Activated T-cell treated with anti-CD3 and anti-CD28 coated beads, Interleukin-2, amount 50 U/mL, for 4 hours (primary cell): ENCODE measurements at places on chromosomes 1 and 21.

DNA sequence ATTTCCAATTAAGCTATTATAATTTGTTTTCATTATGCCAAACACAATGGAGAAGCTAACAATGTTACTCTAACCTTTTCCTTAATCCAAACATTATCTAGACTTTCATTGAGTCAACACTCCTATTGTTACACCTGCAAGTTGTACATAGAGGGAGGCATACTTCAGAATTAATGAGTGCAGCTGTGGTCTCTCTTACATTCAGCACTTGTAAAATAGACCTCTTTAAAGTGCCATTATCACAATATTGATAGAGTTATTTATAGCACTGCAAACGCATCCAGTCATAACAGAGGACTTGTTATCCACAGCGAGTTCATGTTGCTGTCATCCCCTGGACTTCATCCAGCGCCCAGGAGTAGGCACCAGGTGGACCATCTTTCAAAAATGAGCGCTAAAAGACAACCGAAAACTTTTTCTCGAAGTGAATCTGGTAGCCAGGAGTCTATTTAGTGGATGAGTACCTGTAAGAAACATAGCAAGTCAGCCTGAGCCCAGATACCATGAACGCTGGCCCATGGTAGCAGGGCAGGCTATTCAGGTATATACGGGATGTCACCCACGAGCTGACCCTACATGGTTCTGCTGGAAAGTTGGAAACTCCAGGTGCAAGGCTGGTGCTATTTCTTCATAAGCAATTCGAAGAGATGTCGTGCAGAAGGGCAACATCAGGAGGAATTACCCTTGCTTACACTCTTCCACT is 70.6 kb upstream of the NFIA start:
- no peak for DNase-seq

- DNase-seq = no peak
Measured at GRCh38 chr1:92903765-92904164, 57.5 kb downstream of the DIPK1A start.

DNA sequence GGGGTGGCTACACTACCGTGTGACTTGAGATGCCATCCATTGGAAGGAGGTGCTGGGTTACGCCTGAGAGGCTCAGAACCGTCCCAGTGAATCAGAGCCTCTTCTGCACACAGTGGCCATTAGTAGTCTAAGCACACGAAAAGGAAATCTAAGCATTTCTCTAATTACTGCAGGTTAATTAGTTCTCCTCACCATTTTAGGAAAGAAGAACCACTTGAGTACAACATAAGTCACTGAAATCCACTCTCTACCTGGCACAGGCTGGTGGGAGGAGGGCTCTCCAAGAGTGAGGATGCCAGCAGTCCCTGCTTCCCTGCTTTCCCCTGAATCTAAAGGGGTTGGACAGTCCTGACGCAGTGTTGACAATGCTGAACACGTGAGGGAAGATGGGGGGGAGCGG is 606.3 kb downstream of the NPHP4 start:
- DNase-seq = no peak

DNA sequence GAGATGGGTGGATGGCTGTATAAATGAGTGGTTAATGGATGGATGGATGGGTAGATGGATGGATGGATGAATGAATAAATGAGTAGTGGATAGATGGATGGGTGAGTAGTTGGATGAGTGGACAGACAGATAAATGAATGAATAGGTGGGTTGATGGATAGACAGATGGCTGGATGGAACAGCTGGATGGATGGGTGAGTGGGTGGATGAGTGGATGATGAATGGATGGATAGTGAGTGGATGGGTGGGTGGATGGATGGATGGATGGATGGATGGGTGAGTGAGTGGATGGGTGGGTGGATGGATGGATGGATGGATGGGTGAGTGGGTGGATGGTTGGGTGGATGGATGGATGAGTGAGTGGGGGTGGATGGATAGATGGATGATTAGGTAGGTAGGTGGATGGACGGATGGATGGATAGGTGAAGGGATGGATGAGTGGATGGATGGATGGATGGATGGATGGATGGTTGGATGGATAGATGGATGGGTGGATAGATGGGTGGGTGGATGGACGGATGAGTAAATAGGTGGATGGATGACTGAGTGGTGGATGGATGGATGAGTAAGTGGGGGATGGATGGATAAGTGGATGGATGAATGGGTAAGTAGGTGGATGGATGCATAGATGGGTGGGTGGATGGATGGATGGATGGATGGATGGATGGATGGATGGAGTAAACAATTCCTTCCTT is 246.6 kb downstream of the KAZN start:
- no peak for DNase-seq

GRCh38 chr1:235023711-235024439 is 104.8 kb downstream of the TOMM20 start:
- DNase-seq = no peak

- DNase-seq = no peak
Measured at GRCh38 chr1:227066999-227067398, 126.9 kb downstream of the COQ8A start.

GRCh38 chr1:20830378-20830777 is 43.3 kb upstream of the HP1BP3 start:
- DNase-seq = no peak

- no peak for DNase-seq
Measured at GRCh38 chr1:43513471-43514173, 17.1 kb upstream of the PTPRF start.

DNA sequence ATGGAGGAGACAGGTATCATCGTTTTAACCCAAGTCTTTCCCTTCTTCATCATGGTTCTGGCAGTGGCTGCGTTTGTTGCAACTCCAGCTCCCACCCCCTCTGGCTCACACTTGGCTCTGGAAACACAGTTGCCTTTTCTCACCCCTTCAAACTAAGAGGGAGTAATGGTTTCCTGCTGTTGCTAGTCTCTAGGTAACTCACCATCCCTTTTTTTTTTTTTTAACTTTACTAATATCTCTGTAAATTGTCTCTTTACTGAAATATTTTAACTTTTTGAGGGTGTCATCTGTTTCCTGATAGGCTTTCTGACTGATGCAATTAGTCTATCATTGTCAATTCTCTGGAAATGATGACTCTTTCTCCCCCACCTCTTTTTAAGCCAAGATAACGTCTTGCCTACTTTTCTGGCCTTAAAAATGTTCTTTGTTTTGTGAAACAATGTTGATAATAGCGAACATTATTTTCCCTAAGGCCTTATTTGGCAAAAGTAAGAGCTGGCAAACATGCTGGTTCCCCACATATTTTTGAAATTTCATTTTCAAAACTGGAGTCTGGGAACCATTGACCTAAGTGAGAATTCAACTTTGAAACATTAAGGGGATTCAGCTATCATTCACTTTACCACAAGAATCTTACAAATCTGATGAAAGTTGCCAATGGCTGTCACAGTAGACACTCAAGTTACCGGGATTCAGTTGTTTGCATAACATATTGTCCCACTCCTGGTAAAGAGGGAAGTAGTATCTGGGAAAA is 85.3 kb downstream of the LEPR start:
- no peak for DNase-seq

GRCh38 chr1:181318022-181318857 is 165.1 kb upstream of the CACNA1E start:
- DNase-seq = no peak

GRCh38 chr1:221336126-221336525 is 405.8 kb downstream of the DUSP10 start:
- no peak for DNase-seq

DNA sequence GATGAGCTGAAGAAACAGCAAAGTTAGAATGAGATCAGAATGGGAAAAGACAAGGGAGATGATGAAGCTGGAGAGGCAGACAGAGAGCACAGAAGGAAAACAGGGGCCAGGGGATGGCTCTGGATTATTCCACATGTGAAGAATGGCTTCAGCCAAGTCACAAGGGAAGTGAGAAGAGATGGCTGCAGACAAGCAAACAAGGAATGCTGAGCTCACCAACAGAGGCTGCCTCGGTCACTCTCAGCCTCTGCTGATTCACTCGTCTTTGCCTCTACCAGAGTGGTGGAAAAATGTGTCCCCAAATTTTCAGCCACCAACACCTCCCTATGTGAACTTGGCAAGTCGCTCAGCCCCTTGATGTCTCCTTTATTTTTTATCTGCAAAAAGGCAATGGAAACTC is 46.7 kb downstream of the TRABD2B start:
- DNase-seq = no peak

GRCh38 chr1:201408176-201408833 is 9.2 kb upstream of the LAD1 start:
- DNase-seq = peak; percentile 61

DNA sequence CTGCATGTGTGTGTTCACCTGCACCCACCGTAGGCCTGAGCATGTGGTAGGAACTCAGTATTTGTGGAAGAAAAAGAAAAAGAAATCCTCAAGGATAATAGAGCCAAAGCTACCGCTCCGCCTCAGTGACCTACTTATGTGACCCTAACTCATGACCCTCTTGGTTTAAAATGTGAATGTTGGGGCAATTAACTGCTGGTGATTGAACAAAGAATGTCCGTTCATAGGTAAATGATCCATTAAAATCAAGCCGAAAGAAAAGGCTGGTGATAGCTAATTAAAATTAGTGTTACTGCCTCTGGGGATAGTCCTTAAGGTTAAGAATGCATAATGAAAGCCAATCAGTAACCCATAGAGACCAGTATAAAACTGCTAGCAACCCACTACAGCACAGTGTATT is 98.1 kb downstream of the PRDM2 start:
- no peak for DNase-seq

DNA sequence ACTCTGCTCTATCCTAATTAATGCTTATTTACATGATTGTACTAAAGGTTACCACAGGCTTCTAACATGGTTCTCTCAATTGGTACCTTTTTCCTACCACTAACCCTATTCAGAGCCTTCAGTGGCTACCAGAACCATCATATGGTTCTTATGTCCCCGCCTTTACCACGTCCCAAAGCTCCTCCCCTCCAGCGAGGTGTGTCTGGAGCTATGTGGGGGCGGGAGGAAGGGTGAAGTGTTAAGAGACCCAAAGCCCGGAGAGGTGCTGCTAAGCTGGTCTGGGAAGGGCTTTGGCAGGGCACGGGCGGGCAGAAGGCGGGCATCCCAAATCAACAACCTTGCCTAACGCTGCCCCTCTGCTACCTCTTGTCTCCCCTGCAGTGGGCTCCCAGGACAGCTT is 10.0 kb downstream of the SPATA46 start:
- DNase-seq = no peak

- DNase-seq = no peak
Measured at GRCh38 chr1:65027666-65028358, 61.5 kb upstream of the JAK1 start.

- no peak for DNase-seq
Measured at GRCh38 chr1:188065917-188066316, 1237.2 kb downstream of the PLA2G4A start.
